ENCODE measurements at places on chromosomes 16 and 17. TPM values are rescaled to one million over a fixed set of nuclear protein-coding genes. Genes with fewer than 3 reads are reported as not detected.

KCNH4 gene
- not detected for total RNA-seq

ARL5C gene
- 2.1 TPM for total RNA-seq

AANAT gene
- not detected for total RNA-seq

ACSM2A gene
- not detected for total RNA-seq

HIGD1B gene
- not detected for total RNA-seq

ERBB2 gene
- 37.4 TPM for total RNA-seq

NRN1L gene
- not detected for total RNA-seq

BICDL2 gene
- total RNA-seq, result not detected

MYO1D gene
- 45.1 TPM for total RNA-seq

ABCC1 gene
- 34.6 TPM for total RNA-seq

PPM1E gene
- total RNA-seq, result 0.41 TPM

EVPLL gene
- not detected for total RNA-seq

All from fibroblast of the aortic adventitia (primary cell).